ENCODE measurements at places on chromosomes 7 and 10.

DNA sequence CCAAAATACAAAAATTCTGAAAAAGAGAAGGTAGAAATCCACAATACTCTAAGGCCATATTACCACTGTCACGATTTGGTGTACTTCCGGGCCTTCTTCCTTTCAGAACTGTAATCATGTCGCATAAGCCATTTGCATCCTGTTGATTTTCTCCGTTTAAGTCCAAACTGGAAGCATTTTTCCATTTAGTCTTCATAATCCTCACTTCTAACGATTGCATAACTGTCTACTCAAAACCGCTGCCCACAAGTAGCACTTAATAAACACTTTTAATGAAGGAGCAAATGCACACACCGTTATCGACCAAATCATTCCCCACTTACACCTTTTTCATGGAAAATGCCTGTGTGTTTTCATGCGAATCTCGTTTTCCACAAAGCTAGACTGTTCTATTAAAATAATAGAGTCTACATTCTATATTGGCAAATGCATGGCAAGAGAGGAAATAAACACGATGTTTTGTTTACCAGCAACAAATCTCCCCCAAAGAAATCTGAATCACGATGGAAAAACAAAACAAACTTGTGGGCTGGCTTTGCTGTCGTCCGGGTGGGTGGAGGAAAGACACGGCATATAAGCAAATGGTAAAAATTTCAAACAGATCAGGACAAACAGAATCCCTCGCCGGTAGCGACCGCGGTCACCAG lies 1.0 kb downstream of the ATE1 start:
- peak; percentile 2 for DNase-seq

- DNase-seq: no peak
Measured at GRCh38 chr7:13981070-13981469, 8.4 kb downstream of the ETV1 start.

DNA sequence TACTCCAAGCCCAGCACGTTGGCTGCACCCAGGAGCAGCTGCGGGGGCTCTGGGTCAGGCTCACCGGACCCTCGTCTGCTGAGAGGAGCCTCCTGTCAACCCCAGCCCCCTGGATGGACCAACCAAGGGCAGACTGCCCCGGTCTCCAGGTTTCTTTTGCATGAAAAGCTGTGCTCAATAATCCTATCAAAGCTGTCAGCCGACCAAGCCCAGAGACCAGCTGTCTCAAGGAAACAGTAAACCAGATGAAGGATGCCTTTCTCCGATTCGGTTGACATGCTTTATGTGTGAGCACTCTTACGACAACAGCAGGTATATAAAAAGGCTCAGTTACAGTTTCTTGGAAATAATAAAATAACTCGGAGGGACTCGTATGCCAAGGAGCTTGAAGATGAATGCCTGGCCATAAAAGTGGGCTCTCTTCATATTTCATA lies 71.6 kb upstream of the BAIAP2L1 start:
- no peak for DNase-seq

- no peak for DNase-seq
Measured at GRCh38 chr7:13987395-13987794, 2.1 kb downstream of the ETV1 start.

- DNase-seq: no peak
Measured at GRCh38 chr10:129411772-129412171, 55.3 kb upstream of the MGMT start.

DNA sequence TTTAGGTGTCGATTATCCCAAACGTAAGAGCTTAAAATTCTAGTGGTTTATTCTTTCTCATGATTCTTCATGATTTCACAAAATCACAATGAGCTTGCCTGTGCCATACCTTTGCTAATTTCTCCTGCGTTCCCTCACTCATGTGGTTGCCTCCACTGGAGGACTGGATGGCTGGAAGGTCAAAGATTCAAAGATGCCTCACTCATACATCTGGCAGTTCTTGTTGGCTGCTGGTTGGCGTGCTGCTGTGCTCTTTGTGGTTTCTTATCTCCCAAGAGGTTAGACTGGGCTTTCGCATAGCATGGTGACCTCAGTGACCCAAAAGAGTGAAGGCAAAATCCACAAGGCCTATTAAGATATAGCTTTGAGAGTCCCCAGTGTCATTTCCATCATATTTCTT lies 877.6 kb upstream of the AUTS2 start:
- no peak for DNase-seq

DNA sequence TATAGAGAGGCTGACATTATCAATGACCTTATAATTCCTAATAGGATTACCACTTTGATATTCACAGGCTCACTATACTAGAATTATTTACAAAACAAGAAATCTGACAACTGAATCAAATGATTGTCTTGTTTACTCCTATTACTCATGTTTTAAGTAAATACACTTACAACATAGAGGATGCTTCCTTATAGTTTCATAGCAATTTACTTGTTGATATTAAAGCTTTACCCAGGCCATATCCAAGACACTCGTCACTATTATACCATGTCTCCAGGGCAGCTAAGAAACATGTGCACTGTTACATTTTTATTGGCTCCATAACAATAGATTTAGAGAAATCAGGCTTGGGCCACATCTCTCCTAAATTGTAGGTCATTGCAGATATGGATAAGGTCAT lies 276.9 kb downstream of the HGF start:
- DNase-seq: no peak

DNA sequence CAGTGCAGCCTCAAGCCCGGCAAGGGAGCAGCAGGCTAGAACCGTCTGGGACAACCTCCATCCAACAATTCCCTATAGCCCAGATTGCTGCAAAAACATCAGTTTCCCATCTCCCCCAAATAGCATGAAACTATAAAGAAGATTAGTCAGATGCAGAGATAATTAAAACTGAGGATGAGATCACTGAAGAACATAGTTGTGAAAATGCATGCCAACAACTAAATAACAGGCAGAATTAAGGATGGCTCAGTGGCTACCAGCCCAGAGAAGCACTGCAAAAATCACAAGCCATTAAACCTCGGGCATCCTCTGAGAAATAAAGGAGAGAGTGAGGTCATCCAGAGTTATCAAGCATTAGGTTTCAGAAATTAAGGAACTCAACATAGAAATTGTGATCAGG lies 427.1 kb downstream of the TNS3 start:
- no peak for DNase-seq

DNA sequence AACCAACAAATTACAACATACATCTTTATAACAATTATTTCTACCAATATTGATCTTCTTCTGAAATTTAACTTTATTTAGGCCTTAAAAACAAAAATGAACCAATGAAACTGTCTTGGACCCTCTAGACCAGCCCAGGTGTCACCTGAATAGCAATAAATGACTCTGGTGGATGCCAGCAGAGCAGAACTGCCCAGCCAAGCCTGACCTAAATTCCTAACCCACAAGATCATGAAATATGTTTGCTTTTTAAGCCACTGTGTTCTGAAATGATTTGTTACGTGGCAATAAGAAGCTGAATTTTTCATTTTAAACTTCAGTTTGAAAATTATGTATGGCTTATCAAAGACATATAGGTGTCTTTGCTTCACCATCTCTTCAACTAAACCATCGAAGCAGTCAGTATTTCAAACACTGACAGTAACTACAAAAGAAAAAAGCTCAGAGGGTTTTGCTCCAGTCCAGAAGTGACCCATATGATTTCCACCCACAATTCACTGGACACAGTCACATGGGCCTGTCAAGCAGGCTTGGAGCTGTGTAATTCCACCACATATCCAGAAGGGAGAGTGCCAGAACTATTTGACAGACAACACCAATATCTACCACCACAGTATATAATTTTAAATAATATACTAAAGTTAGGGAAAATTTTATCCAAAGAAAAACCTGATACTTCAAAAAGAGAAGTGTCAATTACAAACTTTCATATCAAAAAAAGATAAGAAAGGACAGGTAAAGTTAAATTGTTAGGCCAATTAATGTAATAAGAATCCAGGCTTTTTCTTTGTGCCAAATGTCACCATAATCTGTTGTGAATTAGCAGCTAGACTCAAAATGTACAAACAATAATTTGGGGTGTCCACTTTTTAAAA lies 94.5 kb downstream of the KMT2C start:
- peak; percentile 31 for DNase-seq

- DNase-seq: no peak
Measured at GRCh38 chr7:100088095-100088620, 611 bp upstream of the COPS6 start.

DNA sequence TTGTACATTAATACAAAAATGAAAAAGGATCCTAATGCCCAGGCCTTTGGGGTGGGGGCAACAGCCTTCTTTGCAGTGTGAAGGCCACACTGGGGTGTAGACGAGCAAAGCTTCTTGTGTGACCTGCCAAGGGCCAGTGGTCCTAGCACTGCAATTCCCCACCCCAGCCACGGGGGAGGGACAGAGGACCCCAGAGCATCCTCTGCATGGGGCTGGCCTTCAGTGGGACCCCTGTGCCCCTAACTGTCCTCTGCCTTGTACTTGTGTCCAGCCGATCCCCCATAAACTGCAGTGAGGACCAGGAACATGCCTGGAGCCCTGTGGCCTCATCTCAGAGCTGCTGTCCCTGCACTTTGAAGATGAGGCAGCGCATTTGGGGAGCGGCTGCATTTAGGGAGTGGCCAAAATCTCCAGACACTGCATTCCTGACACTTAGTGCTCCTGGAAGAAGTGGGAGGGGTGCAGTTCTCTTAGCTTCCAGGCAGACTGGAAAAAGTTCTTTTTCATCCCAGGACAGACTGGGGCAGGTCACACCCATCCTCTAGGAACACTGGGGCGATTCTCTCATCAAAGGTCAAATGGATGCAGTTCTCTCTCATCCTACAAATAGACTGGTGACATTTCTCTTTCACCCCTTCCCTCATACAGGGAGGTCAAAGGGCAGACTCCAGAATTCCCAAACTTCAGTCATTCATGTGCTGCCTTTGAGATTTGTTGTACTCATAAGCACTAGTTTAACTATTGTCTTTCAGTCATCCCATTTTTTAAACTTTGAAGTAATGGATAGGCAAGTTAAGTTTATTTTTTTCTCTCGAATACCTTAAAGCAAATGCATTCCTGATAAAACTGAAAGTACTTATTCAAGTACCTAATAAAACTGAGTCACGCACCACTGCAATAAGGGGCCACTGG lies 922 bp upstream of the MYO1G start:
- DNase-seq: no peak

DNA sequence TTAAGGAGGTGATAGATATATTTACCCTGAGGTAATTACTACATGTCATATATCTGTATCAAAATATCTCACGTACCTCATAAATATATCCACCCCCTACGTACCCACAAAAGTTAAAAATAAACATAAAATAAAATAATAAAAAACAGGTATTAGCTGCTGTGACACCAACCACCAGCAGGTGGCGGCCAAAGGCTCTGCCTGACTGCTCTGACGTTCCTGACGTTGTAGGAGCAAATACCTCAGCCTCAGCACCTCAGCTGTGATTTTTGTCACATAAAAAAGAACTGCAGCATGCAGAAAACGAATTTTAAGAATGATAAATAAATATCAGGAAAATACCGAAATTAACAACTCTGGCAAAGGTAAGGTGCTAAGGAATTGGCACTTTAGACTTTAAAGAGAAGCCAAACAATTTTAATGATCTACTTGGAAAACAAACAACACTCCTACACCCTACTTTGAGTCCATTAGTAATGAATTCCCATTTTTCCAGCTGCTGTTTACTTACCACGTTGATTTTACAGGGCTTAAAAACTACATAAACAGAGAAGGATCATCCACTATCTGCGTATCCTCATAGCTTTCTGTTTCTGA lies 125.4 kb upstream of the TARP start:
- DNase-seq: peak; percentile 34

- DNase-seq: no peak
Measured at GRCh38 chr10:33248638-33249037, 85.8 kb downstream of the NRP1 start.

DNA sequence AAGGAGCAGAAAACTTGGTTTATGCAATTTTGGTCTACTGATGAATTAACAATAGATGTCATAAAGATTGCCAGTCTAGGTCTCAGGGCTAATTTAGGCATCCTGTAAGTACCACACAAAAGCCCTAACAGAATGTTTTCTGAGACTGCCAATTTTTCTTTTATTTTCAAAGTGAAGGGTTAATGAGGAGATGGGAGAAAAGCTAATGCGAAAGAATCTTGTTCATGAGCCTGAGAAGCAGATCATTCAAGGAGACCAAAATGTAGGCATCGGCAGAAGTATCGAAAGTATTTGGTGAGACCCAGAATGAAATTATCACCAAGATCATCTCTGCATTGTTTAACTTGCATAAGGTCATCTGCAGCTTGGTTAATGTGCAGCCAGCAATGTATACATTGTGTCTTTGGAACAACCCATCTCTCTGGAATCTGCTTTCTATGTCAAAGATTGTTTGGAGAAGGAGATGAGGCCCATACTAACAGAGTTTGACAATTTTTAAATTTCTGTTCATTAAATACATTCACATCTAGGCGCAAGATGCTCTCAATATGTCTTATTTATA lies 163.3 kb upstream of the GLI3 start:
- DNase-seq: no peak

GRCh38 chr10:104127411-104127810 lies 5.4 kb downstream of the SFR1 start:
- DNase-seq: peak; percentile 42

DNA sequence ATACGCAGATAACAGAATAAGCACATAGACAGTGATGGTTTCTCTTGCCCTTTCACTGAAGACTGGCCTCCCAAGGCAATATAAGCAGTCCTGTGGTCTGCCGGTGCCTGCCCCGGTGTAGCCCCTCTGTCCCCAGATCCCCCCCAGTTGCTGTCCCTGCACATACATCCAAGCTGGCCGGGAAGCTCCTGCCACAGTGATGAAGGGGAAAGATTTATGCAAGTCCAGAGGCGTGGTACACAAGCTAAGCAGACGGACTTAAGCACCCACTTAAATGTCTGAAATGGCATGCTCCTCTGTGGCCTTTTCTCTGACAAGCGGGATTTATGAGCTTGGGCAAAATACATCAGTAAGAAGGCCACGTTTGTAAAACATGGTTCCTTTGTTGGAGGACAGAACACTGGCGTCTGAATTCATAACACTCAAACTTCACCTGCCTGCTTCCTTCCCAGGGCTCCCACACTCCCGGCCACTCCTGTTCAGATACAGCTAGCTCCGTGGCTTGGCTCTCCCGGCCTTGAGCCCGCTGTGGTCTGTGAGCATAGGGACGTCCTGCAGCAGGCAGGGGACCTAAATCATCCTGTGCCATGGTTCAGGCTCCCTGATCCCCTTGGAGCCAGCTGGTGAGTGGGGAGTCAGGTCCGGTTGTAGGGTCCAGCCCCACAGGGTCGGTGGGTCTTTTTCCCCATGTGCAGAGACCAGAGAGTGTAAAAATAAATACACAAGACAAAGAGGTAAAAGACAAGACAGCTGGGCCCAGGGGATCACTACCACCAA lies 61.7 kb upstream of the PPP2R2D start:
- DNase-seq: no peak
